Breast epithelium (tissue), 4 donors: ENCODE measurements at places on chromosomes 13 and 19. TPM values are rescaled to one million over a fixed set of nuclear protein-coding genes. Genes with fewer than 3 reads are reported as not detected.

DNA sequence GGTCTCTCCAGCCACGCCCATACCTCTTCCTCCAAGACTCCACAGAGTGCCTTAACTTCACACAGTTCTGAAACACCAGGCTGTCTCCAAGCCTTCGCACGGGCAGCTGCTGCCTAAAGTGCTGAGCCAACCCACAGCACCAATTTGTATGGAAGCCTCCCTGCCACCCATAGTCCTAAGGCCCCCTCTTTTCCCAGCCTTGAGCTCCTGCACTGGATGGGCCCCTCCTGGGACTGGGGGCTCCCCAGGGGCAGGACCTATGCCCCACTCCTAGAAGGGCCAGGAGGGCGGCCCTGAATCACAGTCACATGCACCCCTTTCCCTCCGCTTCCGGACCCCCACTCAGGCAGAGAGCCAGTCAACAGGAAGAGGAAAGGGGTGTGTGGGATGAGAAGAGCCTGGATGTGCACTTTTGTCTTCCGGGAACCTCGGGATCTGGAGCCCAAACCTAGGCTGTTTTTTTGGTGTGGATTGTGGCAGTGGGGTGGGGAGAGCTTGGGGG lies 5.1 kb upstream of the FCER2 start:
- no peak overlapping the region for H3K4me3 ChIP-seq
- no peak for DNase-seq
- peaks cover 13% of the 10 kb centered on the region for H3K27me3 ChIP-seq
- H3K36me3 ChIP-seq, result no peaks in the 10 kb centered on the region

The LAIR1 gene
- total RNA-seq, result 11.8 TPM

The C1QTNF9 gene
- 0.15 TPM for total RNA-seq

GRCh38 chr19:43555185-43555770 lies 20.0 kb downstream of the XRCC1 start:
- no peak for DNase-seq
- H3K27me3 ChIP-seq, result no peaks in the 10 kb centered on the region
- H3K36me3 ChIP-seq, result no peaks in the 10 kb centered on the region
- H3K27ac ChIP-seq, result no peak overlapping the region
- H3K4me3 ChIP-seq, result no peak overlapping the region

DNA sequence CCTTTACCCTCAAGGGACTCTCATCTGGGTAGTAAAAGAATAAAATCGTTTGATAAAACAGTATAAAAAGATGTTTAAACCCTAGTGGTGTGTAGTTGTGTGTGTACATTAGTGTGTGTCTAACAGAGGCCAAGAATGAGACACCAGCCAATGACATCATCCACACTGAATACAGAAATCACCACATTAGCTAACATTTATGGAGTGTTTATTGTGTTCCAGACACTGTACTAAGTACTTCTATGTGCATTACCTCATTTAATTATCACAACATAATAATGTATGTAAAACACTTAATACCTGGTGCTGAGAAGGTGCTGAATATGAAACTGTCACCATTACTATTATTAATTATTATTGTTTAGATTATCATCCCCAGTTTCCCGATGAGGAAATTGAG lies 49.1 kb upstream of the UQCRFS1 start:
- H3K27me3 ChIP-seq, result peaks cover 12% of the 10 kb centered on the region
- H3K36me3 ChIP-seq, result no peaks in the 10 kb centered on the region
- no peak overlapping the region for H3K27ac ChIP-seq

- no peak overlapping the region for H3K4me3 ChIP-seq
- no peaks in the 10 kb centered on the region for H3K27me3 ChIP-seq
- DNase-seq, result no peak
- no peak overlapping the region for H3K27ac ChIP-seq
- H3K4me1 ChIP-seq, result no peaks in the 10 kb centered on the region
Measured at GRCh38 chr13:59501004-59501403, 662.7 kb downstream of the DIAPH3 start.

- no peaks in the 10 kb centered on the region for H3K27me3 ChIP-seq
- H3K4me3 ChIP-seq, result peak overlapping the region; percentile 80
- no peaks in the 10 kb centered on the region for H3K36me3 ChIP-seq
Measured at GRCh38 chr13:27172495-27172842, 858 bp upstream of the USP12 start.

The CCDC122 gene
- total RNA-seq, result 5.9 TPM
